ENCODE measurements at places on chromosomes 2 and 18.
A peak's percentile ranks its signal among the peaks of the same experiment; 100 is the strongest.

DNA sequence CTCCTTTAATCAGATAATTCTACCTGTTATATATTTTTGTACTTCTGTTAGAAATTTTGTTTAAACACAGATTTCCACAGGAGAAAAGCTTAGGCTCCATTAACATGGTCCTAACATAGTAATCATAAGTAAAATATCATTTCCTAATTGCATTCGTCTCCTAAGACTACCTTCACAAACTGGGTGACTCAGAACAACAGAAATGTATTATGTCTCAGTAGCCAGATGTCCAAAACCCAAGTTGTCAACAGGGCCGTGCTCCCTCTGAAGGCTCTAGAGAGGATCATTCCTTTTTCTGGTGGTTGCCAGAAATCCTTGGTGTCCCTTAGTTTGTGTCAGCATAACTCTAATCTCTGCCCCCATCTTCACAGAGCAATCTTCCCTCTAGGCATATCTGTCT lies 5.4 kb downstream of the FBXO15 start:
- DNase-seq = no peak

- no peak for DNase-seq
These were observed 17.8 kb downstream of the GMCL1 start for GRCh38 chr2:69847068-69847828.

DNA sequence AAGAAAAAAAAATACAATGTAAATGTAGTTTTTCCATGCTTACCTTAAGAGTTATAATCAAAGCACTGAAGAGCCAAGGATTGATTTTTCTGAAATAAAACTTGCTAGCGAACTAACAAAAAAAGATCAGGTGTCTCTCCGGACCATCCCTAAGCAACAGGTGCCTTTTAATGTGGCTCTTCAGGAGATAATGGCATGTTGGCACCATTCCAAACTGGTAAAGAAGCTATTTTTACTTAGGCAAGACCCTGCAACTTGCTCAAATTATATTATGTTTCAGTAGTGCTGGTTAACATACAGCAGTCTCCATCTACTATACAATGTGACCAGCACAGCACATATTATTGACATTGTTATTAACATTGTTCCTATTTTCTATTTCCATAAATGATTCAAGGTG lies 2.3 kb upstream of the GCC2 start:
- DNase-seq = no peak

DNA sequence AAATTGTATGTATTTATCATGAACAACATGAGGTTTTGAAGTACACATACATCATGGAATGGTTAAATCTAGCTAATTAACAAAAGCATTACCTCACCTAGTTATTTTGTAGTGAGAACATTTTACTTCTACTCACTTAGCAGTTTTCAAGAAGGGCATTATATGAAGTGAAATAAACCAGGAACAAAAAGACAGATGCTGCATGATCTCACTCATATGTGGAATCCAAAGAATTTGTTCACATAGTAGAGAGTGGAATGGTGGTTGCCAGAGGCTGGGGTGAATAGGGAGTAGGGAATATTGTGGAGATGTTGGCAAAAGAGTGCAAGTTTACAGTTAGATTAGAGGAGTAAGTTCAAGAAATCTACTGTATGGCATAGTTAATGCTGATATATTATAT lies 292.0 kb downstream of the ASXL3 start:
- no peak for DNase-seq

GRCh38 chr2:39435741-39436591 lies 1.1 kb downstream of the MAP4K3 start:
- no peak for DNase-seq

DNA sequence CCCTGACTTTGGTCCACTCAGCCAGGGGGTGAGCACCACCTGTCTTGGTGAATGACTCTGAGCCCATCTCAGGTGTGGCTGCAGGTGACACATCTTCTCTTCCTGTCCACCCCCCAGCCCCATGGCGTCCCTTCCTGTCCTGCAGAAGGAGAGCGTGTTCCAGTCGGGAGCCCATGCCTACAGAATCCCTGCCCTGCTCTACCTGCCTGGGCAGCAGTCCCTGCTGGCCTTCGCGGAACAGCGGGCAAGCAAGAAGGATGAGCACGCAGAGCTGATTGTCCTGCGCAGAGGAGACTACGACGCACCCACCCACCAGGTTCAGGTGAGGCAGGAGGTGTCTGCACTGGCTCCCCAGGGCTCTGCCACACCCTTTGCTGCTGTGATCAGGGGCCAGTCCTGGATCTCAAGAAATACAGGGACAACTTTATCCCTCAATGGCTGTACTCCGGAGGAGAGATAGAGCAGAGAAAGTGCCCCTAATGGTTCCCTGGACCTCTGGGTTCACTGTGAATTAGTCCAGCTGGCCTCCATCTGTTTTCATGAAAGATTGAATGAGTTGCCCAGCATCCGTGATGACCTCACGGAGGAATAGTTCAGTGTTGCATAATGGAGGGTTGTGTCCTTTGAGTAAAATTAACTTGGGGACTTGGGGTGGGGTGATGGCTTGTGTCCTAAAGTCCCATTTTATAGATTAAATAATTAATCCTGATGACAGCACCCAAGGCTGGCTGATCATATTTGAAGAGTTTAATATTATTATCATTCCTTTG lies at the start of gene NEU2:
Gene NEU2, plus strand, starts transcription at position 122 of the 770 bp plus-strand sequence. Its CDS starts 0 bp downstream, at position 122.
- no peak for DNase-seq

DNA sequence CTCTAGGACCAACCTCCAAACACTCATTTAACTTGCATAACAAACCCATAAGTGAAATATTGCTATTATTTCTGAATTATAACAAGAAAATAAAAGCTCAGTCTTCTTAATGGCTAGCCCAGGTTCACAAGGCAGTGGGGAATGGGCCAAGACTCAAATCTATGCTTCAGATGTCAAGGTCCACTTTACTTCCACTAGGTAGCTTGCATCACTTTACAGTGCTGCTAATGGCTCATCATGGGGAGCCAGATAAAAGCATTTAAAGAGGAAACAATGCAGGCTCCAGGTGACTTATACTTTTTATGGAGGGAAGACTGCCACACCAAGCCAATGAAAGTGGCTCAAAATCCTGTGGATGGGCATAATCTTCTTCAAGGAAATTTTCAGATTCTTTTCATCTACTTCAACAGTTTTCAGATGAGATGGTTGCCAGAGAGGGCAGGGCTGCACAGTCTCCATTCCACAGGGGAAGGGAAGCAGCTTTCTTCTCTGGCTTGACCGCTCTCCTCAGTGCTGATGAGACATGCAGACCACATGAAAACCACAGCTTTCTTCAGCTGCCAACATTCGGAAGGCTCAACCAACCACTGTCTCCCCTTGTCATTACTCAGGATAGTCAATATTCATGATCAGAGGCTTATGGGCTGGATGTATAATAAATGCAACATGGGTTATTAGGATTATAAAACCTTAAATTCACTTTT lies 361.9 kb upstream of the MEX3C start:
- DNase-seq = no peak

- no peak for DNase-seq
These were observed 115.6 kb downstream of the COLEC12 start for GRCh38 chr18:384897-385296.

DNA sequence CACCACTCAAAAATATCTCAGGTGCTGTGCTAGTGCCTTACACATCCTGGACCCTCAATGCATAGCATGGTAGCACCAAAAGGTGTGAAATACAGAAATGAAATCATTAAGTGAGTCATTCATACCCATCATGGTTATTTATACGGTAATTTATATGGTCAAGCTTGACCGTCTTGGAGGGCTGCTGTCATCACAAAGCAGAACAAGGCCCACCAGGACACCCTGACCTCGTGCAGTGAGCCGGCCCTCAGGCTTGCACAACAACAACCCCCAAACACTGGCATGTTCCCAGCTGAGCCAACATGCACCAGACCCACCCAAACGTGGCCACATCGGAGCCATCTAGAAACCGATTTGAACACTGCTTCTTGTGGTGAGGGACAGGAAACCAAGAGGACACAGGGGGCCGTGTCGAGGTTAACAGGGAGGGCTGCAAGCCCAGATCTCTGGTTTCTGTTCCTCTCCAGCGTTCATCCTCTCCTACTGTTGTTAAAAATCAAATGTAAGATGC lies 378.5 kb upstream of the ID2 start:
- peak; percentile 93 for DNase-seq

DNA sequence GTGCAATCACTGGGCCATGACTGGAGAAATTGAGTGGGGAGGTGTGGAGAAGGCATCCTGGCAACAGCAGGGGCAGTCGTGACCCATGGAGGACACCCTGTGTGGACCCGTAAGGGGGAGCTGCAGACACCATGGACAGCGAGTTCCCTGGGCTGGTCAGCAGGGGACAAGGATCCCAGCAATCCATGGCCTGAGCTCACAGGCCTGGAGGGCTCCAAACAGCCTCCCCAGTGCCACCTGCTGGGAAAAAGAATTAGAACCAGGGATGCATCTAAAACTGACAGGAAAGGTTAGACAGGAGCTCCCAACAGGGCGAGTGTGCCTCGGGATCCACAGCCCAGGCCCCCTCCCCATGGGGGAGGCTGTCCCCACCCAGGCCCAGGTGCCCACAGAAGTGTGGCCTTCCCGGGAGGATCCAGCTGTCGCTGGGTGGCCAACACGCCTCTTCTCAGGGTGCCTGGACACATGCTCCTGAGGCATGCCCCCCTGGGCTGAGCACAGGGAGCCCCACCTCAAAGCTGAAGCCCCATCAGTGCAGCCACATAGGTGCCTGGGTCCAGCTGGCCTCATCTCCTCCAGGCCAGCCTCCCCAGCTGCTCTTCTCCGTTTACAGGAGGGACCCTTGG lies 20.5 kb upstream of the KIF1A start:
- peak; percentile 16 for DNase-seq

DNA sequence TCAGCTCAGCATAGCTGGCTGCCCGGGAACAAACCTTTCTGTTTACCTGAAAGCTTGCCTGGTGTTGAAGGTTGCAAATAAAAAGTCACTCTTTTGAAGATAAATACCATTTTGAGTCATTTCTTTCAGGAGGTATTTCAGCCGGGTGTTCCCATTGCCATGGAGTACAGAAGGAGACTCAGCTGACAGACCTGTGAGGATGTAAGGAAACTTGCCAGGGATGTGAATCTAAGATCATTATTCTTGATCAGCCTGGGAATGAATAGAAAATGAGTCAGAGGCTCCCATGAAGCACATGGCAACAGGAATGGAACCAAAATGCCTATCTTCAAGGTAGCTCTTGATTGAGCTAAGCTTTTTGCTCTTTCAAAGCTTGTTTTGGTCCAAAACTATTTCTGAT lies 231.2 kb downstream of the CYRIA start:
- no peak for DNase-seq

DNA sequence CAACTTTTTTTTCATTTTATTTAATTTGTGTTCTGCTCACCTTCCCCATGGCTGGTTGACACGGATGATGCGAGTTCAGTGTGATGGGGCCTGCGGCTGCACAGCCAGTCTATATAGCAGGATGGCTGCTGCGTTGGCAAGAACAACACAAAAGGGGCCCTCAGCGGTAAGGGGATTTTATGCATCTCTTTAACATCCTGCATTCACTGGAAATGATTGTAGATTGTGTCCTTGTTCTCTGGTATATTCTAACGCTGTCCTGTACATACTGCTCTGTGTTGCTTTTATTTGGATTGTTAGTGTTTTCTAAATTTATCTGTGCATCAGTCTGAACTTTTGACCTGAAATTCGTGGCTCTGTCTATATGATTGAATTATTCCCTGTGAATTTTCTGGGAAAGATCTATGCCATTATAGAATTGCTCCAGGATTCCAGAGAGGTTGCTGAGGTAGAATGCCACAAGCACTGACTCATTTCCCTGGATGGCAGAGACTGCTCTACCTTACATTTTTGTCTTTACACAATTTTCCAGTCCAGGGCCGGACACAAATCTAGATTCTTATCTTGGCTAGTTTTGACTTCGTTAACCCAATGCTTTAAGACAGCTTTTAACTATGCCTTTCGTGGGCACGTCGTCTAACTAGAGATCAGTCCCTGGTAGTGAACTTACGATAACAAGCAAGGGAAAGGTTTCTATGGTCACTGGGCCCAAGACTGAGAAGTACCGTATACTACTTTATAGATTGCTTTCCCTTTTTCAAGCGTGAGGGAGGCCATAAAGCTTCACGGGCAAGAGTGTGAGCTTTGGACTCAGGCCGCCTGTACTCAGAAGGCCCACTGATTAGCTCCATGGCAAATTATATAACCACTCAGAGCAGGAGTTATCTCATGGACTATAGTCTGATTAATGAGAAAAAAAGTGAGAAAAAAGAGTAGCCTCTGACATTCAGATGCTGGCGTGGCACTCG lies at the start of gene CRYGC:
Gene CRYGC, minus strand, starts transcription at position 85 of the 968 bp plus-strand sequence. Its CDS starts 36 bp downstream, at position 49.
- no peak for DNase-seq

DNA sequence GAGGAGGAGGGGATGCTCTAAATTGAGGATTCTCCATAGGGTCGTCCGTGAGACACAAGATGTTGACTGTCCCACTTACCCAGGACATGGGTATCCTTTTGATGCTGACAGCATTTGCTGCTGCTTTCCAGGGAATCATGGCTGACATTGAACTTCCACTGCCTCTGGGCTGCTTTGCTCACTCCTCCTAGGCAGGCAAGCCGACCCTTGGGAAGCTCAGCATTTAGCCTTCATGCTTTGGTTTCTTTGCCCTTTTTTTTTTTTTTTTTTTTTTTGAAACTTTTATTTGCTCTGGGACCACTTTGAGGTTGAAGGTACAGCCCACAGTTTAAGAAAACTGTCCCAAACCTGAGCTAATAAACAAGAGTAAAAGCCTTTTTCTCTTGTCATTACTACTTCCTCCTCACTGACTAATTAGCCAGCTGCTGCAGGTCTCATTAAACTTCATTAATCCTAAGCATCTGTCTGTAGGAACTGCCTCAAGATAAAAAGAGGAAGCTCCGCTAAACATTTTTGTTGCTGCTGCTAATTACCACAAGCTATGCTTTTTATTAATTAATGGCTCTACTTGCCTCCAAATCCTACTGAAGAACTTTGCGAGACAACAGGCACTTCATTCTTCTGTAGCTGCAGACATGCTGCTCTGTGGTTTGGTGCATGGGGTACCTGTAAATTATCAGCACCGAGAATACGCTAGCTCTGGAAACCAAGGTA lies 125.4 kb downstream of the SPTBN1 start:
- no peak for DNase-seq

DNA sequence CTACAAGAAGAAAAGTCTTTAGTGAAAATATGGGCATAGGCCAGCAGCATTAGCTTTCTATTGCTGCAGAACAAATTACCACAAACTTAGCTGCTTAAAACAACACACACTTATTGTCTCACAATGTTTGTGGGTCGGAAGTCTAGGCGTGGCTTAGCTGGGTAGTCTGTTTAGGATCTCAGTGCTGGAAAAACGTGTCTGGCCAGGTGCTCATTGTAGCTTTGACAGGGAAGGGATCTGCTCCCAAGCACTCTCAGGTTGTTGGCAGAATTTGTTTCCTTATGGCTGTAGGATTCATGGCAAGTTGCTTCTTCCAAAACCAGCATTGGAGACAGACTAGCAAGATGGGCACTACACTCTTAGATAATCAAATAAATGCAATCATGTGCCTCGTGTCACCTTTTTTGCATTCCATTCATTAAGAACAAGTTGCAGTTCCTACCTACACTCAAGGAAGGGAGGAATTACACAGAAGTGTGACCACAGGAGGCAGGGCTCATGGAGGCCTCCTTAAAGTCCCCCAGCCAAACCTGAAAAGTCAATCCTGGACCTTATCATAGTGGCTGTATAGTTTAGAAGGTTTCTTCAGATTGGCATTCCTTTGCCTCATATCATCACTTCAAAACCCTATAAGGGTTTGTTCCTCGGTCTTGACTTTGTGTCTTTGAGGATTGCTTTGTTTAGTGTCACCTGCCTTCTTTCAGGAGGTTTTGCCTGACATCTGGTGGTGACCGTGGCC lies 17.3 kb downstream of the MRPL30 start:
- DNase-seq = no peak
